ENCODE measurements at places on chromosomes 4 and X.

DNA sequence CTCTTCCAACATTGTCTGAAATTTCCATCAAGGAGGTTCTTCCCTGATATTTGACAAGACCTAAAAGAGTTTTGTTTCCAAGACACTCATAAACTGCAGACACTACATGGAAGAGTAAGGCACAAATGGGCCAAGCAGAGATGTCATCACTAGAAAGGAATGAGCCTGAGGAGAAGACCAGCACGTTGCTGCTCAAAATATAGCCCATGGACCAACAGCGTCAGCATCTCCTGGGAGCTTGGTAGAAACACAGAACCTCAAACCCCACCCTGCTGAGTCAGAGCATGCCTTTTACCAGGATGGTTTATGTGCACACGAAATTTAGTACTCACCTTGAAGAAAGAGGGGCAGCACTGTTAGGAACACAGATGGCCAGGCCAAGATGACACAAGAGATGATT lies 128.7 kb upstream of the MID1 start:
- no peak for DNase-seq

DNA sequence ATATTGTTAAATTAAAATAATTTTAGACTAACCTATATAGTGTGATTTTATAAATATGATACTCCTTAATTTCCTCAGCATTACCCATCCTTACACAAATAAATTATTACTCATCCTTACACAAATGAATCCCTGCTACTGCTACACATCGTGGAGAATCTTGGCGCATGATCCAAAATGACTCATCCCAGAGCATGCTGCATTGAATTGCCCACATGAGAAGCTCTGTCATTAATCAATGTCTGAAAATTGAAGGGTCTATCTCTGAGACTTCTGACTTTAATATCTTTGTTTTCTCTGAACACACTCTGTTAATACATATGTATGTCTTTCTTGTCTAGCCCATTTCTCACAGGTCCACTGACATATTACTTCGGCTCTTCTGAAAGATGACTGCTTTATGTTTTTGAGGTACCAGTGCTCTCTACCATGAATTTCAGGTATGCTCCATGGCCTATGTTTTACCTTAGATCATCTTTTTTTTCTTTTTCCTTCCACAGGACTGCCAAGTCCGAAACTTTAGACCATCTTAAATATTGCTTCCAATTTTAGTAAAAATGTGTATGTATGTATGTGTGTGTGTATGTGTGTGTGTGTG lies 15.7 kb upstream of the DUSP21 start:
- DNase-seq, result no peak

GRCh38 chrX:9147726-9148125 lies 113.8 kb upstream of the FAM9B start:
- DNase-seq, result no peak

DNA sequence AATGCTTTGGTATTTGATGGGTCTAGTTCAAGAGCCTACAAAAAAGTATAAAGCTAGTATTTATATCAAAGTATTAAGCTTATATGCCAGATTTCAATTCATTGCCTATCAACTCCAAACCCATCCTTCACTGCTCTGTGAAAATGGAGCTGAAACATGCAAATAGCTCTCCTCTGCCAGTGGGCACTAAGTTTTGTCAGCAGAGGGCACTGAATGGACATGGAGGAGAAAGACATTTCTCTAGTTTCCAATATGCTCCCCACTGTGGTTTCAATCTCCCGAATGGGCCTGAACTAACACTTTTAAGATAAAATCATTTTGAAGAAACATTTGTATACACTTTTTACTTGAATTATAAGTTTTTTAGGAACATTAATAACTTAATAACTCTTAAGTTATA lies 12.4 kb downstream of the PPID start:
- DNase-seq, result no peak

GRCh38 chrX:118025226-118025625 lies 91.4 kb downstream of the KLHL13 start:
- DNase-seq, result no peak

DNA sequence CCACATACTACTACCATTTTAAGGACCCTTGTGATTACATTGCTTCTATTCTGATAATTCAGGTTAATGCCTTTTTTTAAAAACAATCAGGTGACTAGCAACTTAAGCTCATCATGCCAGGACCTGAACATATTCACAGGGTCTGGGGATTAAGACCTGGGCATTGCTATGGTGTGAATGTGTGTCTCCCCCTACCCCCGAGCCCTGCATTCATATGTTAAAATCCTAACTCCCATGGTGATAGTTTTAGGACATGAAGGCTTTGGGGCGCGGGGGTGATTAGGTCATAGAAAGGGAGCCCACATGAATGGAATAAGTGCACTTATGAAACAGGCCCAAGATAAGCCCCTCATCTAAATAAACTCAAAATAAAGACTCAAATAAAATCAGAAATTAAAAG lies 734.4 kb upstream of the PABPC4L start:
- no peak for DNase-seq

- DNase-seq, result no peak
Observed at GRCh38 chr4:108940634-108941033, 177.8 kb upstream of the ETNPPL start.

- no peak for DNase-seq
Observed at GRCh38 chr4:176789955-176790354, 2.8 kb downstream of the VEGFC start.

- no peak for DNase-seq
Observed at GRCh38 chr4:73984736-73985527, 3.1 kb downstream of the PPBP start.

- no peak for DNase-seq
Observed at GRCh38 chr4:121208244-121209007, 44.3 kb upstream of the TNIP3 start.

DNA sequence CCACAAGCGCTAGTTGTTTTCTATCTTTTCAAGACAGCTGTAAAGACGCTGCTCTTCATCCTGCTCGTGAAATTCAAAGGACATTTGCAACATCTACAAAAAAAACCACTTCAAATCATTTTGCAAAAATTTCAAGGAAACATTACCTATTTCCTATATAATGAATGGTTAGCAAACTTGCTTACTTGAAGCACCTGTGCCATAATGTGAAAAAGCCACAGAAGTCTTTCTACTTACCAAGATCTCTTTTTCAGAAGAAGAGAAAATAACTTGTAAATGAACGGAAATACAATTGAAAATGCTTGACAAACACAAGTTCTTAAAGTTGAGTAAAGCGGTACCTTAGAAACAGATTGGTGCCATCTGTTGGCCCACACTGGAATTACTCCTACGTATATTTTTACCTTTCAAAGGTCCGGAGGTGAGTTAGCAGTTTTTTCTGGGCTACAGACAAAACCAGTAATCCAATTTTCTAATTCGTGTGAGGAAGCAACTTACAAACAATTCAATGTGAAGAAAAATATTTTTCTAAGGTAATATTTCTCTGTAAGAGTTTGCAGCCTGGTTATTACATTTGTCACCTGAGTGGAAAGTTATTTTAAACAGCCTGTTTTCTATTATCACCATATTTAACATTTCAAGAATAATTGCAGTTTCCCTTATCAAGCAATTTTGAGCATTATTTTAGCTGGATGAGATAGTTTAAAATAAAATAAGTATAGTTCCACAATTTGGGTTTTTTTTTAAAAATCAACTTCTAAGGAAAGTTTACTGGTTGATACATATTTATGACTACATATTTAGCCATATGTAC lies at the start of gene TLR6:
Gene TLR6, minus strand, starts transcription at position 294 of the 814 bp plus-strand sequence. CDS start 27,344 bp downstream, outside the sequence.
- DNase-seq, result no peak

GRCh38 chrX:110418316-110419235 lies 59.9 kb downstream of the RTL9 start:
- DNase-seq, result peak; percentile 23

GRCh38 chr4:6229671-6230501 lies 29.5 kb upstream of the JAKMIP1 start:
- no peak for DNase-seq

DNA sequence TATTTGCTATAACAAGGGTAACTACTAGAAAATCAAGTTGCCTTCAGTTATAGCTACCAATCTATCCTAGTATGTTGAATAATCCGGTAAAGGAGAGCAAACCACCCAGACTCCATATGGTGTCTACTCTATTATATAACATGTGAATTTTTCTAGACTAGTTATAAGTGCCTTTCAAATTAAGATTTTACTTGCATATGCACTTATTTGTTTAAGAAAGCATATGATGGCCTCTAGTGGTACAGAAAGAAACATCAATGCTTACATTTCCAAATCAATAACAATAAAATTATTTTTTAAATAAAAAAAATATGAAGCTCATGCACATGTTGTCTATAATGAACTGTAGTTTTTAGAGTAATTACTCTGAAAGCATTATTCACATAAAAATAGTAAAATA lies 1516.4 kb upstream of the PABPC4L start:
- no peak for DNase-seq

DNA sequence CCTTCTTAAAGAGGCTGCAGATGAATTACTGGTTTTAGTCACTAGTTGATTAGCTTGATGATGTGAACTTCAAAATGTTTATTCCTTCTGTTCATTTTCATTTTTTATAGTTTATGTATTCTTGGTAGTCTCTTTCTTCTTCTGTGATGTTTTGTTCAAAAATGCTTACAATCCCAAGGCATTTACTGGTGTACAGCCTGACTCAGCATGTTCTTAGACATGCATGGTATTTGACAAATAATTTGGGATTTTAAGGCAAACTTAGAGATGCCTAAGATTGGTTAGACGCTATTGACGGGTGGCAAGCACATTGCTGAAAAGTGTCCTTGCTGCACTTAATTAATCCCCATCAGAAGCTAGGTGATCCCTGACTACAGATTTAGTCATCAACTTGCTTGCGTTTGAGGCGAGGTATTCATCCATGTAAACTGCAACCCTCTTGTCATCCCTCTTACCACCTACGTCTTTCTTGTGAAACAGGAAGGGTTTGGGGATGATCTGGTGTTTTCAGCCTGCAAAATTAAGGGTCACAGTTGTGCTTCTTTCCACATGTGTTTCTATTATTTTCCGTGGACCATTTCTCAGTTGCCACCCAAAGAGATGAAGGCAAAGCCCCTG lies 331.8 kb downstream of the DKK2 start:
- no peak for DNase-seq

GRCh38 chr4:173237152-173237551 lies 68.5 kb downstream of the GALNT7 start:
- no peak for DNase-seq

DNA sequence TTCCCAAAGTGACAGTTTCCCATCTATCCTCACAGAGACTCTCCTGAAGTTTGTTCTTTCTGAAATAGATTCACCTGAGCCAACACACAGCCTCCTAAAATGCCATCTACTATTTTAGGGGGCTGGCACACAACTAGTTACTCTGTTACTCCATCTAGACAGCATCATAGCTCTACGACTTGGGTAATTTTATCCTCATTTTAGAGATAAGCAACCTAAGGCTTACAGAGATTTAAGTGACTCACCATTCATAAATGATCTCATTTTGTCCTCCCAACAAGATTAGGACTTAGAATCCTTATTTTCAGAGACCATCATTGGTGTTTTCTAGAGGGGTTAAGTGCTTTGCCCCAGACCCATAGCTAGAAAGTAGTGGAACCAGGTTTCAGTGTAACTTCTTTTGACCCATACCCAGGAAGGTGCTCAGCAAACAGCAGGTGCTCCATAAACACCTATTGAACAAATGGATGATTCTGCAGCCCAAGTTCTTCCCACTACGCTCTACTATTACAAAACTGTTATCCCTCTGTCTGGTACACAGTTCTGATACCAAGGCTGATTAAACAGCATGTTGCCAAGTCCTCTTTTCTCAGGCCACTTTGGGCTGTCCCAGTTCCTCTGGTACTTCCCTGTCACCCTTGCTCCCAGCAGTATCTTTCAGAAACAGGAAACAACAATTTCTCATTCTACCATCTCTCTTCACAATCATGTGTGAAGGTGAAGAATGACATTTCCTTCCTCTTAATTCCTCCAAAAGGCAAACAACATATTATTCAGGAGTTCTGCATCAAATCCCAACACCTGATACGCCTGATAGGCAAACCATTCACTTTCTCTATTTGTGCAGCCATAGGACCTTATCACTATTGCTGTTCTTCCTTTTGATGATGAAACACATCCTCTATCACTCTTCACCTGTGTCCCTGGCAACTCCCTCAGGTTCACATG lies 304.7 kb upstream of the TAPT1 start:
- DNase-seq, result no peak

DNA sequence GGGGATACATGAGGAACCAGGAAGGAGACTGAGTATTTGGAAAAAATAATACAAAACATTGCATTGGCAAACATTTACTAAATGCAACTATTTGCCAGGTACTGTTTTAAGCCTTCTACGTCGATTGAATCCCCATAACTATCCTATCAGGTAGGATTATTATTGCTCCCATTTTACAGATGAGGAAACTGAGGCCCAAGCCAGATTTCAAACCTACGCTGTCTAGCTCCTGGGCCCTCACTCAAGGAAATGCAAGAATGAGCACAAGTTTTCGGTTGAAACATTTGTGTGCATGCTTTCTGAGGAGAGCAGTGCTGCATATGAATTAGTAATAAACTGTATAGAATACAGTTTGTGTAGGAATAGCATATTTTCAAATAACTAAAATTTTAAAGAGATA lies 206.7 kb downstream of the CEP135 start:
- no peak for DNase-seq

GRCh38 chr4:10534820-10535219 lies 77.6 kb upstream of the ZNF518B start:
- DNase-seq, result no peak

GRCh38 chr4:152525878-152526277 lies 10.0 kb downstream of the FBXW7 start:
- no peak for DNase-seq

DNA sequence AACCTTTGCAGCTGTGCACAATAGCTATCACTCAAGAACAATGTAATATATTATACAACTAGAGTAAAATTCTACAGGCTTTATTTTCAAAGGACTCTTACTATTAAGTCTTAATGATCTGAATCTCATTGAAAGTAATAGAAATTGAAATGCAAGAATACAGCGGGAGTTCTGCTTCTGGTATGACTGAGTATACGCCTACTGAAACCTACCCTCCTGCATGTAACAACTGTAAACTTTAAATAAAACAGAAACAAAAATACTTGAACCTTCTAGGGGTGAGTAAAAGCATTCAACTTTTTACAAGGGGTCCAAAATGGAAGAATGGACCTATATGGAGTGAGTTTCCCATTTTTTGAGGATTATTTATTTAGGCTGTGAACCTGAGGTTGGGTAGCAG lies 13.5 kb downstream of the DCHS2 start:
- DNase-seq, result no peak

DNA sequence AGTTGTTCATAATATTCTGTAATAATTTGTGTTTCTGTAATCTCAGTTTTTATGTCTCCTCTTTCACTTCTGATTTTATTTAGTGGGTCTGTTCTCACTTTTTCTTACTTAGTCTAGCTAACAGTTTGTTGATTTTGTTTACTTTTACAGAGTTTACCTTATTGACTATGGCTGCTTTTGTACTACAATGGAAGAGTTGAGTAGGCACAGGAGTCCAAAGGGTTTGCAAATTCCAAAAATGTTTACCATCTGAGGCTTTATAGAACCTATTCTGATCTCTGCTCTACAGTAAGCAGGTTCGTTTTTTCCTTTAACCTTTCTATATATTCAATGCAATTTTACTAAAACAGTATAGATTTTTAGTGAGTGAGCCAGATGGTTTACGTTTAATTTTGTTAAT lies 55.1 kb downstream of the UGT2B17 start:
- no peak for DNase-seq

GRCh38 chr4:101418055-101418454 lies 70.7 kb upstream of the PPP3CA start:
- no peak for DNase-seq

Measured in urinary bladder (tissue), 4 donors.